Activated T-cell treated with anti-CD3 and anti-CD28 coated beads, Interleukin-2, amount 50 U/mL, for 1 hour (primary cell): ENCODE measurements at places on chromosomes 6 and 20.

- DNase-seq: no peak
These were observed 129.5 kb downstream of the FOXC1 start for GRCh38 chr6:1739220-1739619.

GRCh38 chr6:170227521-170227983, 63.3 kb downstream of the DLL1 start:
- no peak for DNase-seq

- peak; percentile 29 for DNase-seq
These were observed 62.6 kb downstream of the GINS1 start for GRCh38 chr20:25470045-25470444.

DNA sequence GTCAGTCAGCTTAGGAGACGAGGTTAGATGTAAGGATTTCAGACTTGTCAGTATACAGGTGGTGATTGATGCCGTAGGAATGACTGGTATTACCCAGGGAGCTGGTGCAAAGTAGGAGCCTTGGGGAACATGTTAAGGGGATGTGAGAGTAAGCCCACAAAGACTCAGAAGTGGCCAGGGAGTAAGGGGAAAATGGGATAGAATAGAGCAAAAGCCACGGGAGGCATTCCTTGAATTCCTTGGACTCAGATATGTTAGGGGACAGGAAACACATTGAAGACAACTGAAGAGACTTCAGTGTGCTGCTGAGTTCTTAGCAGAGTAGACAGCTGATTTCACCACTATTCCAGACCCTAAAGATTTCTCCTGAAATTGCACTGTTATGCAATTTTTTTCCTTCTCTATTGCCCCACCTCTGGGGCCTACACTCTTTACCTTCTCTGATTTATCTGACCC, 1.2 kb upstream of the ACAT2 start:
- no peak for DNase-seq

GRCh38 chr6:125301435-125302391, at the start of gene HDDC2:
TSS of gene HDDC2 (minus strand) at chr6:125301967. CDS start at chr6:125301932, 35 bp downstream.
- DNase-seq: peak; percentile 57

DNA sequence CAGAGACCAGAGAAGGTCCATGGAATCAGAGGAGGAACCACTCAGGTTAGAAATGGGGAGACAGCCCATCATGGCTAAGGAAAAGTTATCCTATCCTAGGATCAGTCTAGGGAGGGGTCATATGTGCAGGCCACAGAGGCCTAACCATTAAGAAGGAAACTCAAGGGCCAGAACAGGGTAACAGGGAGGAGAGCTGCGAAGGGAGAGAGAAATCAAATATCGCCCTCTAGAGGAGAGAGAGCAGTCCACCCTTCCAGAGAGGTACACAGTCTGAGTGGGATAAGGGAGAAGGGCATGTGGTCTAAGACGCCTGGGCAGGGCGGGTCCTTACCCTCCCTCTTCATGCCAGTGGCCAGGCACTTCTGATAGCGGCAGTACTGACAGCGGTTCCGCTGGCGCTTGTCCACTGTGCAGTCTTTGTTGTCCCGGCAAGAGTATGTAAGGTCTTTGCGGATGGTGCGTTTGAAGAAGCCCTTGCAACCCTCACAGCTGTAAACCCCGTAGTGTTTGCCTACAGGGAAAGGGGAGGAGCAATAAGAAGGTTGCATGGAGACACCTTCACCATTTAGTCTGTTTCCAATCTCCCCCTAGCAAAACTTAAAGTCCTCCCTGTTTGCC, 2.9 kb downstream of the RXRB start:
- peak; percentile 48 for DNase-seq

GRCh38 chr6:73985891-73986290, 289.9 kb downstream of the CD109 start:
- DNase-seq: no peak

DNA sequence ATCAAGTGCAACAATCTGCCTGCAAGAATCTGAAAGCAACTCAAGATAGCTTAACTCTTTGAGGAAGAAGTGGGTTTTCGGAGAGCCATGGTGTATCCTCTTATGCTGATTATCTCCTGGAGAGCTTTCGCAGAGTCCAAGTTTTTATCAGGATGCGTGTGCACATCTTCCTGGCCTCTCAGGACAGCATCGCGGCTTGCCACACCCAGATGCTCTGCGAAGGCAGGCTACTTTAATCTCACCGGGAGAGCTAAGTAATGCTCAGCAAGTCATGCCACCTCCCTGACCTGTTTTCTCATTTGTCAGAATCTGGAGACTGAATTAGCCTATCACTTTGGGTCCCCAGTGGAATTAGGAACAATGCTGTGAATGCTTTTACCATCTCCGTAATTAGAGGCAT, 52.9 kb downstream of the TTI1 start:
- no peak for DNase-seq

DNA sequence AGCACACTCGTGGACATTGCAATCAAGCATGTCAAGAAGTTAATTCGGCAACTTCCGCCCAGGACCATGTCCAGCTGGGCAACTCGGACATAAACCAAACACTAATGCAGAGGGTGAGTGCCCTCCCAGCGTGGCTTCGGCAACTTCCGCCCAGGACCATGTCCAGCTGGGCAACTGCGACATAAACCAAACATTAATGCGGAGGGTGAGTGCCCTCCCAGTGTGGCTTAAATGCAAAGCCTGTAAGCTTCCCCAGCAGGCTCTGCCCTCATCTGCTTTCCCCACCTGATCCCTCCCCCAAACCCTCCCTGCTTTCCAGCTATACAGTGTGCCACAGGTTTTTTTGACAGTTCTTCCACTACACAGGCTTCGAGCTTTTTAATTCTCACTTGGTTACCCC, 143.4 kb downstream of the PXDC1 start:
- DNase-seq: no peak

GRCh38 chr20:58626051-58626450, 25.0 kb upstream of the STX16 start:
- DNase-seq: no peak

DNA sequence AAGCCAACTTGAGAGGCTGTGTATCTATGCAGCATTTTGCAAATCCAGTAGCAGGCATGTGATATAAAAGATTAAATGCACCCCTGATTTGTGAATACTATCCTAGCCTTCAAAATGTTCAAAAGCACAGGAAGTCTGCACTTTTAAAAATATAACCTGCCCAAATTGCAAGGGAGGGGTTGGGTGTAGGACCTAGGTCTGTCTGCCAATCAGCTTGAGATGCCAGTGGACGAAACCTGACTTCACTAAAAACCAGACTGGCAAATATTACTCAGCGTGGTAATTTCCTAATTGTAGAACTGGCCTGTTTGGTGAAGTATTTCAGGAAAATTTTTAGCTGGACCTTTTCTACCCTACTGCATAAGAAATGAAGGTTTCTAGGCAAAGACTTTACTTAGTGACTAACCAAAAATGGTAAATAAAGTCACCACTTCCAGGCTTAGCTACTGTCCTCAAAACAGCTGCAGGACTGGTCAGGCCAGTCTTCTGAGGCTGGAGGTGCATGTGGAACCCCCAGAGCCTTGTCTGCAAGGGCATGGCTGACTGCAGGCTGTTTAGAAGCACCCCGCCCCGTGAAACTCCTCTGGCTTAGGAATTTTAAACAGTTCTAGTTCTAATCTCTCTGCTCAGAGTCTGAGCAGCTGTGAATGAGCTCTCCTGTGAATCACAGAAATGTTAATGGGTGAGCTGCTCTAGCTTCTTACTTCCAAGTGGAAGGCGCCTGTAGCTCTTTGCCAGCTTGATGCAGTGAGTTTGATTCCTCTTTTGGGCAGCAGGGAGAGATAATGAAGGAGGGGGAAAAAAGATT, 104.4 kb upstream of the ESR1 start:
- no peak for DNase-seq

- no peak for DNase-seq
These were observed 371.1 kb downstream of the BCKDHB start for GRCh38 chr6:80477591-80477990.

- no peak for DNase-seq
These were observed 6.4 kb upstream of the EEF1A2 start for GRCh38 chr20:63505281-63505680.

DNA sequence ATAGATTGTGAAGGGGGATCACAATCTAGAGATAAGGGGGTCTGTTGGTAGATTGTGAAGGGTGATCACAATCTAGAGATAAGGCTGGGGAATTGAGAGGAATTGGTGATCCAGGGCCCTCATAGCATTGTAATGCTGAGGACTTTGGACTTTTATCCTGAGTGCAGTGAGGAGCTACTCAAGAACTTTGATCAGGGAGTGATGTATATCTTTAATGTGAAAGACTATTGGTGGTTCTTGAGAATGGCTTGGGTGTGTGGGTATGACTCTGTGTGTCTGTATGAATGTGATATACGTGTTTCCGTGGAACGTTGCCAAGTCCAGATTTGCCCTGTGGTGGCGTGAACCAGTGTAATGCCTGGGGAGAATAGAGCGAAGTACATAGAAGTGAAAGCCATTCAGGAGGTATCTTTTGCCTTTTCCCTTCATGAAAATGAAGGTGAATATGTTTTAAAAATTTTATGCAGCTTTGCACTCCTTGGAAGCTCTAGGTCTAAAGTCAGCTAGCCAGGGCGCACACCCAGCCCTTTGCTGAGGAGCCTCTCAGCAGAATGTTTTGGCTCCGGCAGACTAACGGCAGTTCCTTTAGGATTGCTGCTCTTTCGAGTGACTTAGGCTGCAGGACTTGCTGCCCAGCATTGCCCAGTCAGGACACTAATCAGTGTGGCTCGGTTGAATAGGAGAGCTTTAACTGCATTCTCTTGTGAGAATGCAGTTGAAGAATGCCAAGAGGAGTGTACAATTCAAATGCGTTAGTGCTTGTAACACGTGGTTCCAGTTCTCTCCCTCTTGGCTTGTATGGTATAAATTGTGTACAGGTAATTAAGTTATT, 3.5 kb downstream of the ZFAND3 start:
- DNase-seq: no peak

DNA sequence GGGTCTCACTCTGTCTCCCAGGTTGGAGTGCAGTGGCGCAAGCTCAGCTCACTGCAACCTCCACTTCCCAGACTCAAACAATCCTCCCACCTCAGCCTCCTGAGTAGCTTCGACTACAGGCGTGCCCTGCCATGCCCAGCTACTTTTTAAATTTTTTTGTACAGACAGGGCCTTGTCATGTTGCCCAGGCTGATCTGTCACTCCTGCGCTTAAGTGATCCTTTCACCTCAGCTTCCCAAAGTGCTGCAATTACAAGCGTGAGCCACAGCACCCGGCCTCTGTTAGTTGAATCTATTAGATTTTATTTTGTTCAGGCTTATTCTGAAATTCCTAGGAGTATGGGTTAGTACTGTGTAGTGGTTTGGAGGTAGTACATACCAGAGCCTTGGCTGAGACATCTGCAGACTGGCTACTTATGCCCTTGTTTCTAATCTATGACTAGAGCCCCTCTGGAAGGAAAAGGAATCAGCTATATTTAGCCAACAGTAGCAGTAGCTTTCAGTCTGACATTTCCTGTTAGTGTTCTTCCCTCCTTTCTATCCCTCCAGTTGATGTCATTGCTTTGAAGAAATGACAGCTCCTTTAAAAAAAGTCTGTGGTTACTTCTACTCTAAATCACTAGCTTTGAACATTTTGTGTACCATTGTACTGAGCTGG, 74.4 kb downstream of the ITCH start:
- no peak for DNase-seq

DNA sequence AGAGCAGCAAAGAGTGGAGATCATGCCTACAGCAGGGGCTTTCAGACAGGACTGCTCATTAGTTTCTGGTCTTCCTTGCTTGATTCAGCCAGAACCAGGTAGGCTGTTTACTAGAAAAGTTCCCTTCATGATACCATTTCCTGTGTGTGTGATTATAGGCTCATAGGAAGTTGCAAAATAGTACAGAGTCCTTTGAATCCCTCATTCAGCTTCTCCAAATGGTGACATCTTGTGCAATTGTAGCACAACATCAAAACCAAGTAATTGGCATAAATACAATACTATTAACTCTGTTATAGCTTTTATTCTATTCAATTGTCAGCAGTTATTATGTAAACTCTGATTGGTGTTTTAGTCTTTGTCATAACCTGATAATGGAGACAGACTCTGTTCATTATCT, 347.3 kb upstream of the CDH4 start:
- DNase-seq: no peak

GRCh38 chr6:107614828-107615227, 124.9 kb downstream of the SOBP start:
- DNase-seq: no peak

- no peak for DNase-seq
These were observed 47.2 kb downstream of the RFX6 start for GRCh38 chr6:116924245-116924644.

- DNase-seq: no peak
These were observed 579.9 kb downstream of the BMP2 start for GRCh38 chr20:7347409-7347808.

DNA sequence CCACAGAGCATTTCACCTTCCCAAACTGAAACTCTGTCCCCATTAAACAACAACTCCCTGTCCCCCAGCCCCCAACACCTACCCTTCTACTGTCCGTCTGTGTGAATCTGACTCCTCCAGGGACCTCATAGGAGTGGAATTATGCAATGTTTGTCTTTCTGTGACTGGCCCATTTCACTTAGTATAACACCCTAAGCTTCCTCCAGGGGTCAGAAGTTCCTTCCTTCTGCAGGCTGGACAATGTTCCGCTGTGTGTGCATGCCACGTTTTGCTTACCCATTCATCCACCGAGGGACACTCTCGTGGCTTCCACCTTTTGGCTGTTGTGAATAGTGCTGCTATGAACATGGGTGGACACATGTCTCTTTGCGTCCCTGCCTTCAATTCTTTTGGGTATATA, 37.6 kb upstream of the MPC1 start:
- DNase-seq: no peak

GRCh38 chr6:150654608-150655007, 54.9 kb downstream of the PLEKHG1 start:
- DNase-seq: no peak

- DNase-seq: no peak
These were observed 244.4 kb downstream of the SAMD5 start for GRCh38 chr6:147752689-147753403.

DNA sequence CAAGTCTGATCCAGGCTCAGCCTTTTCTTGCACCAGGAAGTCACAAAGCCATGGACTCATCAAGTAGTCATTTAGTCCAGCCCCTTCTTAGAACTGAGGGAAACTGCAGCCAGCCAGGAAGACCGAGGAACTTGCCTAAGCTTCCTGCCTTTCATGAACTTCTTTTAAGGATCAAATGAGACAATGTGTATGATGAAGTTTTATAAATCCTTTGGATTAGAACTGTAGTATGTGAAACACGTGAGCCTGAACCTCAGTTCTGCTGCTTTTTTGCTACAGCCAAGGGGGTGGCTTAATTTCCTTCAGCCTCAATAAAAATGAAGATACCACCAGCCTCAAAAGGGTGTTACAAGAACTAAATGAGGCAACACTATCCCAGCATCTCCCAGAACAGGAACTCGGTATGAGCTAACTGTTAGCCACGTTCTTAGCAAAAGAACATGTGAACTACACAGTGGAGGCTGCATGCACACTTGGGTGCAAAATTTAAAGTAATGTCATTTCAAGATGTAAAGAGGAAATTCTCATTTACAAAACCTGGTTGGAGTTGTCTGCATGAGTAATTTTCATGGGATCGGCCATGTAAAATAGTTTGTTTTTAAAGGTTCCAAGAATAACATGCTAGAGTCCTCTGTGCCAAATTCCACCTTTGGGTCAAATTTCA, 76.0 kb upstream of the TBC1D7 start:
- DNase-seq: no peak

- DNase-seq: no peak
These were observed 9.2 kb downstream of the BEND3 start for GRCh38 chr6:107106165-107106564.
